Upper lobe of right lung (tissue), 1 donor: ENCODE measurements at places on chromosomes 2 and 18.

DNA sequence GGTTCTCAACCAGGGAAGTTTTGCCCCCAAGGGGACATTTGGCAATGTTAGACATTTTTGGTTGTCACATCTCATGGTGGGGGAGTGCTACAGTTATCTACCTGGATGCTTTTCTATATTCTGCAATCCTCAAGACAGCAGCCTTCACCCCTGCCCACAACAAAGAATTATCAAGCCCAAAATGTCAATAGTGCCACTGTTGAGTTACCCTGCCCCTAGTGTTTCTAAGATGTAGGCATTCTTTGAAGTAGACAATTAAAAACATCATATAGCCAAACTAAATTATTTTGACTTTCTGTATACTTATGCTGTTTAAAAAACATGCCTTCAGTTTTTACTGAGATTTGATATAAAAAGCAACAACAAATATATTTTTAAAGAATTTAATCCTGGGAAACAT lies 48.0 kb downstream of the ABI2 start:
- DNase-seq: no peak

DNA sequence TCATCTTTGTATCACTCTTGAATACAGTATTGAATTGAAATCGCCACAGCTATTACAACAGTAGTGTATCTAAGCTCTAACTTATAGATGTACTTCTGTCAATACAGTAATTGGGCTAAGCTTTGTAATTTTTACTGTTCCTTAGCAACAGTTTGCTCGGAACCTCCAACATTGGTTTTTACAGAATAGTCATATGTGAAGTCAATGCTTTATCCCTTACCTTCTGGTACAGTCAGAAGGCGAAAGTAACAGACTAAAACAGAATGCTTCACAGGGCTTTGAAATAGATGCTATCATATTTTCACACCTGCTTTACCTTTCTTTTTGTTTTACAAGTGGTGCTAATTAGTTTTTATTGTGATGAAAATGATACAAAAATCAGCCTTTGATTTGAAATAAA lies 46.9 kb upstream of the CYP20A1 start:
- DNase-seq: no peak

- no peak for DNase-seq
These were observed 42.9 kb downstream of the ZNF385B start for GRCh38 chr2:179818546-179818945.

DNA sequence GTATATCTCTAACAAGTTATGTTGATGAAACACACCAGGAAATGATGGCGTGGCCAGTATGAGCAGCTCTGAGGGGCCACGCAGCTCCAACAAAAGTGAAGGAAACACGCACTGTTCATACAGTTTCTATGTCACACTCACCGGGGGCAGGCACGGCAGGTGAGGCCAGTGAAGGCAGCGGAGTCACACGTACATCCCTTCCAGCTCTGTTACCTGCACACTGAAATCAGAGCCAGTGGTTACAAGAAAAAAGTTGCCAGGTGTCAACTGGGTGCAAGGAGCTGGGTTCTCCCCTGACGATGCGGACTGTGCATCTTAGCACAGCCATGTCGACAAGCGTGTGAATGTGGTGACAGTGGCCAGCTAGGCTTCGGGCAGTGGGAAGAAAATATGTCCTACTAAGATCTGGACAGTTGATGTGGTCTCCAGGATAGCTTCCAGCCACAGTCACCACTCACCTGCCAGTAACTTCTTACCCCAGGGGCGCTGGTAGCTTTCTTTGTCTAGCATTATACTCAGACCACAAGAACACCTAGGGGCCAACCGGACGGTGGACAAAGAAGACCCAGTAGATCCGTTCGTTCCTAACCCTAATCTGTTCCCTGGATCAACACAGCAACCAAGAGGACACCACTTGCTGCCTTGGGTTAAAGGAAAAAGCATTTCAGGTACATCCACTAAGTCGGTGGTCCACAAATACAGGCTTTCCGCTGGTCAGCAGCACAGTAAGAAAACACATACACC lies 10.1 kb downstream of the HJURP start:
- peak; percentile 20 for DNase-seq

DNA sequence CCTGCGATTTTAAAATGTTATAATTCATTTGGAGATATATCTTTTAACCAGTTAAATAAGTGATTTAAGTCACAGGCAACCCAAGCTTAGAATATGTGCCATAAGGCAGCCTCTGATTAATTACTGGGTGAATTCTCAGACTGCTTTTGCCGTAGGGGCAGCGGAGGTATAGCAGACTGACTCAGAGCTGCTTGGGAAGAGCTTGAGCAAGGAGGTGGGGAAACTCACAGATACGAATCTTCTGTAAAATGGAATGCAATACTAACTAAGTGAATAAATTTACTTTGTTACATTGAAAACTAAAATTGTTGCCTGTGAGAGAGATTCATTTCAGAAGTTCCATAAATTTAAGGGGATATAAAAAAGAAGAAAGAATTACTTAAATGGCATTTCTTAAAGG lies 115.4 kb downstream of the KYNU start:
- no peak for DNase-seq

DNA sequence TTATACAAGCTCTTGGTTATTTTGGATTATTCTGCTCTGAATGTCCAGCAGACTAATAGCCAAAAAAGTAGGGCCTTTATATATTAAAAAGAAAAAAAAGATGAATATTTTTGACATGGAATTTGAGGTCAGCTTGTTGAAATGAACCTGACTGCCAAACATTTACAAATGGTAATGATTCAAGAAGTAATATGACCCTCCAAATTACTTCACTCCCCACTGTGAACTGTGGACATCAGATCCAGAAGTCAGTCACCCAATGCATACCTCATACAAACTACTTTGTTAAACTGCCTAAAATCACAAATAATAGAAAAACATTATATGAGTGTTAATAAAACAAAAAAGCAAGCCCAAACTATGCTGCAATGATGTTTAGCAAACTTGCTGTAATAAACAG lies 10.0 kb downstream of the EPG5 start:
- no peak for DNase-seq

- no peak for DNase-seq
These were observed 66.7 kb upstream of the ZFP36L2 start for GRCh38 chr2:43292851-43293743.

GRCh38 chr18:4196351-4196750 lies 258.8 kb downstream of the DLGAP1 start:
- no peak for DNase-seq

DNA sequence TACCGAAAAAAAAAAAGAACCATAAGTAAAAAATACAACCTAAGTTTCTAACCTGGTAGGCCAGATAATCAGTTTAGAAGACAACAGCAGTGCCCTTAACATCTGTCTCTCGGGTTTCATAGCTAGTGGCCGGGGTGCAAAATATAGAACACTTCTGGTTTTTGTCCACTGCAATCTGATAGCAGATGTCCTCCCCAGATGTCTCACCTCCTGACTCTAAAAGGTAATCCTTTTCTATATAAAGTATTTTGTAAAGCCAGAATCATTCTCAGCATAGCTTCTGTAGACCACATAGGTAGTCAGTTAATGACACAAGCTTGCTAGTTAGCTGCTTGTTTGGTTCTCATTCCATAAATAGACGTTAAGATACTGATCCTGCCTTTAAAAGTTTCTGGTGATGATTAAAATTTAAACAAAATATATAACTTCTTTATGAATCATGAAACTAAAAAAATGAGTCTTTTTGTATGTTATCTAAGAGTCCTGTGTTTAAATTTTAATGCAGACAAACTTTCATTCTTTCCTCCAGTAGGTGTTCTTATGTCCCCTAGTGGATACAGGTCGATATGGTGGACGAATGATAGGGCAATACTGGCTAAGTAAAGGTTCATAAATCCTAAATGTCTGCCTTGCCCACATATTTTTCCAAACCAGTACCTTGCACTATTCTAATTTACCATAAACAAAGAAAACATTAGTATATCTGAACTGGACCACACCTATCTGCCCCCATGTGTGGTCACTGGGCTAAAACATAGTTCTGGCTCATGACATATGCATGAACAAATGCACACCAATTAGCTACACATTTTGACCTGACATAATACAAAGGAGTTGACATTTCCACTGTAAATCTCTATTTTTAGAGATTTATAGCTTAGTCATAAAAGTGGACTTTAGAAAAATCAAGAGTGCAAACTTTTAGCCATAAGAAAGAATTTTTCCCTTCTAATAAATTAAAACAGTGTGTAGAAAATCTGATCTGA lies 171.0 kb downstream of the SRBD1 start:
- no peak for DNase-seq

- DNase-seq: no peak
These were observed 989.4 kb upstream of the NXPH2 start for GRCh38 chr2:139769633-139770032.

GRCh38 chr2:175166216-175166824 lies 1.7 kb downstream of the ATF2 start:
- no peak for DNase-seq

DNA sequence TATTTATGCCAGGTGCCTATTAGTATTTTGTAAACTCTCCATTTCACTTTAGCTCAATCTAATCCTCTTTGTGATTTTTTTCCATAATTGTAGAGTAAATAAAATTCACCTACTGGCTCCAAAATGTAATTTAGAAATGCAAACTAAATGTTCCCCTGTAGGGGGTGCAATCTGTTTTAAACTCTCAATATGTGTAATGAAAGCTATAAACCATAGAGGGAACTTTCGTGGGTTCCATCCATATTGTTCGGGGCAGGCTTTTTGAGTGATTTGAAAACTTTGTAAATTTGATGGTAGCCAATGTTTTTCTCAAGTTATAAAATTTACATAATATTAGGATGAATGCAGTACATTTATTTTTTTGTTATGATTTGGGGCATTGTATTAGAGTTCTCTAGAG lies 49.4 kb downstream of the TSPYL6 start:
- no peak for DNase-seq

DNA sequence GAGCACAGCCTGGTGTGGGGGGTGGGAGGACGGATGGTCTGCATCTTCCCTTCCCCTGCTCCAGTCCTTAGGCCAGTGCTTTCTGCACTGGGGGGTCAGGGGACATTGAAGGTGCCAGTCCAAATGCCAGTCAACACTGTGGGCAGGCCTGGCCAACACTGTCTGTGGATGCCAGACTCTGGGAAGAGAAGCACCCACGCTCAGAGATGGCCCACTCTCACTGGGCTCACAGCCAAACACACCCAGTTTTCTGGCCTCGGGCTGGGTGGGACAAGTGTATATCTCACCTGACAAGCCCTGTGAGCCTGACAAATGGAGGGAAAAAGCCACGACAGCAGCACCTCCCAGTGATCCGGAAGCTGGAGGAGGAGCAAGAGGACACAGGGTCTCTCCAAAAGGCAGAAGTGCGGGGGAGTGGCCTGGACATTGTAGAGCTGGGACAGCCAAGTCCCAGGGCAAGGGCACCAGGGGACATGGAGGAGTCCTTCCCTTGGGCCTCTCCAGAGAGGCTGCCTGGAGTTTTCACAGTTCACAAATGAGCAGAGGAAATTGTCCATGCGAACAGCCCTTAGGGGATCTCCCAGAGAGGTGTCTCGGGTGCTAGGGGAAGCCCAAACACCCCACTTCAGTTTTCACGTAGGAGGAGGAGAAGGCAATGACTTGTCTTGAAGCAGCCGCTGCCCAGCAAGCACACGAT lies 79.3 kb downstream of the SDC1 start:
- no peak for DNase-seq

GRCh38 chr18:32373995-32374394 lies 96.7 kb downstream of the GAREM1 start:
- no peak for DNase-seq

DNA sequence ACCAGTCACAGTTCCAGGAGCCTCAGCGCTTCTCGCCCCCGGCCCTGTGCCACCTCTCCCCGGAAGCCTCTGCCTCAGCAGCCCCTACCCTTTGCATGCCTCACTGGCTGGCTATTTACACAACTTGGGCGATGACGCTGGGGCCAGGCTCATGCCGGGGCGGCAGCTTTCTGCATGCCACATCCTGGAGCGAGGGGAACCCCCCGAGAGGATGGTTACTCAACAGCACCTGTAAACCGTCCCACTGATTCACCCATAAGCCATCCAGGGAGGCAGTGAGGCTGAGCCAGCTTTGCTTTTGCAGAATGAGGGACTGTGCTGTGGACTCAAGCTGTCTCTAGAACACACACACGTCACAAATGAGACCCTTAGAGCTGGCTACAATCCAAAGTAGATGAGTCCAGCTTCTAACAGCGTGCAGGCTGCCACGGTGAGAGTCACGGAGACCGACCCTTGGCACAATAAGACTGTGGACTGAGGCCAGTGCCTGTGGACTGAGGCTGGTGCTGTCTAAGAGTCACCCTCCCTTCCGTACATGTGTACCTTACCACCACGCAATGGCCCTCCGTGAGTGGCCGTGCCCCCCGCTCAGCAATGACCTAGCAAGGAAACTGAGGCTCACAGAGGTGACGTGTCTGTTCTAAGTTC lies 45.6 kb upstream of the ODC1 start:
- DNase-seq: peak; percentile 85

DNA sequence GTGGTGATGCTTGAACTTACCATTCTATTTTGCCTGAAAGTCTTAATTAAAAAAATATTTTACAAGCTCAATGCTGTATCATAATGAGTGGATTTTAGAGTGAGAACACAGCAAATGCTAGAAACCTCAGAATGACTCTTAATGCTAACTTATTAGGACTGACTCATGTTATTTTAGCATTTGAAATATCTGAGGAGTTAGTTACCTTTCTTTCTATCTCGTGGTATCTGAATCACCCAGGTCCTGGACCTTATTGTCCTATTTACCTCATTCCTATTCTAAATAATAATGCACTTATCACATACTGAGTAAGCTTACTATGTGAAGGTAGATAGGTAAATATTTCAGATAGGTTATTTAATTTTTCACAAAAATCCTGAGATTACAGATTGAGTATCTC lies 70.7 kb downstream of the SOS1 start:
- no peak for DNase-seq

DNA sequence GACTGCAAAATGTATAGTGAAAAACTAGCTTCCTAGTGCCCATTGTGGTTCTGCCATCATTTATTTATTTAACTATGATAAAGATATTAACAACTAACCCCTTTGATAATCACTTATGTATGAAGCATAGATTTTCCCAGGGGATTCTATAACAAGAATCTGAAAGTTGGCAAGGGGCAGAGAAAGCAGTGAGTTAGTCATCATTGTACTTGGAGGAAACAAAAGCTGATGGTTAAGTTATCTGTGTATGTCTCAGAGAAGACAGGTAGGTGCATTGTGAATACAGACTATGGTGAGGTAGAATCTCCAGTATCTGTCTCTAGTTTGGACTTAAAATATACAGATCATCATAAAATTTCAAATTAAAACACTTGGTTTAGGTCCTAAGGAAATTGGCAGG lies 2159.1 kb upstream of the CELF4 start:
- no peak for DNase-seq
